ENCODE measurements at places on chromosomes 7 and 10. TPM values are rescaled to one million over a fixed set of nuclear protein-coding genes. Genes with fewer than 3 reads are reported as not detected.

Gene TRPV6
- not detected for total RNA-seq

Gene NEUROG3
- total RNA-seq: not detected

DNA sequence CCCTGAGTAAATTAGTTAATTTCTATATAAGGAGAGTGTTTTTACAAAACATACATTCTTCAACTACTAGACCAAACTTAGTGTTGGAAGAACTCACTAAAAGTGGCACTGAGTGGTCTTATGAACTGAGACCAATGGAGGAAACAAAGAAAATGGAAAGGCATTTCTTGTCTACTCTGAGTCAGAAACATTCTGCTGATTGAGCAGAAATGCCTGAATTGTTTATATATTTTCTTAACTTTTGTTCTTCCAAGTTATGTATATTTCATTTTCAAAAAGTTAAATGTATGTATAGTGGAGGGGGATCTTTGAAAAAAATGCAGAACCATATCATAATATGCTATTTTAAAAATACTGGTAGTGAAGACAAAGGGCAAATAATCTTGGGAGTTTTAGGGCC lies 320.7 kb downstream of the HGF start:
- DNase-seq: no peak

DNA sequence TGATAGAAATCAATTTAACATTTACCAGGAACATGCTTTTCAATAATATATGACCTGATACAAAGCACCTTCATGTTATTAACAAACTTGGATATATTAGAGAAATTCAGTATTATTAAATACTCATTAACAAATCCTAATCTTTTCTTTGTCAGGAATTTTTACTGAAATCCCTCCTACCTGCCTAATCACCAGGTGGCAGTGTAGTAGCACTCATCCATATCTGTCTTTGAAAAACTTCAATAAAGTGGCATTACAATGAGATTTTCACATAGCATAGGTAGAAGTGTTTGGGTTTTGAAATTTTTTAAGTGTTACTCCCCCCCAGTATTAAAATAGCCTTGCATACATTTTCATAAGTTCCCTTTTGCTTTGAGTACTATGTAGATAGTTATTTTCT lies 1246.6 kb upstream of the LRRN3 start:
- DNase-seq: no peak

GRCh38 chr10:72306215-72306760 lies 32.6 kb downstream of the DDIT4 start:
- no peak for DNase-seq

GRCh38 chr7:30923009-30923773 lies 11.5 kb downstream of the AQP1 start:
- no peak for DNase-seq

GRCh38 chr10:33139181-33139646 lies 181.2 kb upstream of the ITGB1 start:
- peak; percentile 8 for DNase-seq

GRCh38 chr7:42978496-42978895 lies 46.3 kb downstream of the MRPL32 start:
- no peak for DNase-seq

DNA sequence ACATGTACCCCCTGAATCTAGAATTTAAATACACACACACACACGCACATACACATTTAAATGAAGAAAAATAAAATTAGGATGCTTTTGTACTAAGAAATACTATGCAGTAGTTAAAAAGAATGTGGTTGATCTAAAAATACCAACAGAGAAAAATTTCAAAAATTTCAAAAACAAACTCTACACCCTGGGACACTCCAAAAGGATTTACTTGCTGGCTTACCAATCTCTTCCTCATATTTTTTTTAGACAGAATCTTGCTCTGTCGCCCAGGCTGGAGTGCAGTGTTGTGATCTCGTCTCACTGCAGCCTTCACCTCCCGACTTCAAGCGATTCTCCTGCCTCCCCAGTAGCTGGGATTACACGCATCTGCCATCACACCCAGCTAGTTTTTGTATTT lies 80.9 kb downstream of the HIP1 start:
- DNase-seq: no peak

GRCh38 chr7:67210567-67210966 lies 213.9 kb downstream of the TYW1 start:
- no peak for DNase-seq

DNA sequence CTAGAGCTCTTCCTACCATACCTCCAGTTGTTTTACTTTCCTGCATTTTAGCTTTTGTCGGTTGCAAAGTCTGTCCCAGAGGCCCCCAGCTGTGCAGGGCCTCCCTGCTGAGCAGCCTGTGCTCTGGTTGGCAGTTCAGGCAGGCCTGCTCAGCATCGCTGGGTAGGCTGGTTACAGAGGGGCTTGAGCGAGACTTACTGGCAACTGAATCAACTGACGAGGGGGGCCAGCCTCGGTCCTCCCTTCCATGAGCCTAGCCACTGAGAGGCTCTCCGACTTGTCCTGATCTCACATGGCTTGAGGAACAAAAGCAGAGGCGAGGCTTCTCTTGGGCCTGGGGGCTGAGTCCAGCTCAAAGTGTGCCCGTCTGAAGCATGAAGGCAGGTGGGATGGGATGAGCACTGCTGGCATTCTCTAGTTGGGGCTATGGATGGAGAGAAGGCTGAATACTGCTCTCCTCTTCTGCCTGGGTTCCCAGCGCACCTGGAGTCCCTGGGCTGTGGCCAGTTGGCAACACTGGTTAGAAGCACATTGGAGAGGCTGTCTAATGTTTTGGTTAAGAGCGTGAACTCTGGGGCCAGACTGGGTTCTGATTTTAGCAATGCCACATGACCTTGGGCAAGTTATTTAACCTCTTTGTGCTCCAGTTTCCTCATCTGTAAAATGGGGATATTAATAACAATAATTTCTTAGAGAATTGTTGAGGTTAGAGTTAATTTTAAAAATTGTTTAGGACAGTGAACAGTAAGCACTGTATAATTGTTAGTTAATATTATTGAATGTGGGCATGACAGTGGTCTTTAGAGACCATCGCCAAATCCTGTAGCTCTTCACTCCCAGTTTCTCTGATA lies 6.9 kb upstream of the SFRP5 start:
- no peak for DNase-seq

DNA sequence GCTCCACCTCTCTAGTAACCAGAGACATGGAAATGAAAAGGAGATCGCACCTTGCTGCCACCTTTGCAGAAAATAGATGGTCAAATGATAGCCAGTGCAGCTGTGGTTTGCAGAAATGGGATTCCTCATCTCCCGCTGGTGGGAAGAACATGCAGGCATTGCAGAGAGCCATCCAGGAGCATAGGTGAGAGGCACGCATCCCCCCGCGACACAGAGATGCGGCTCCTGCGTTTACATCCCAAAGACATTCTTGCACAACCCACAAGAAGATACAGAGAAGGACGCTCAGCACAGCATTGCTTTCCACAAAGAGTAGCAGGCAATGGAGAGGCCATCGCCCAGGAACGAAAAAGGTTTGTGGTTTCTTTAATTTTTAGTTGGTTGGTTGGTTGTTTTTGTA lies 56.2 kb downstream of the OAT start:
- DNase-seq: no peak

DNA sequence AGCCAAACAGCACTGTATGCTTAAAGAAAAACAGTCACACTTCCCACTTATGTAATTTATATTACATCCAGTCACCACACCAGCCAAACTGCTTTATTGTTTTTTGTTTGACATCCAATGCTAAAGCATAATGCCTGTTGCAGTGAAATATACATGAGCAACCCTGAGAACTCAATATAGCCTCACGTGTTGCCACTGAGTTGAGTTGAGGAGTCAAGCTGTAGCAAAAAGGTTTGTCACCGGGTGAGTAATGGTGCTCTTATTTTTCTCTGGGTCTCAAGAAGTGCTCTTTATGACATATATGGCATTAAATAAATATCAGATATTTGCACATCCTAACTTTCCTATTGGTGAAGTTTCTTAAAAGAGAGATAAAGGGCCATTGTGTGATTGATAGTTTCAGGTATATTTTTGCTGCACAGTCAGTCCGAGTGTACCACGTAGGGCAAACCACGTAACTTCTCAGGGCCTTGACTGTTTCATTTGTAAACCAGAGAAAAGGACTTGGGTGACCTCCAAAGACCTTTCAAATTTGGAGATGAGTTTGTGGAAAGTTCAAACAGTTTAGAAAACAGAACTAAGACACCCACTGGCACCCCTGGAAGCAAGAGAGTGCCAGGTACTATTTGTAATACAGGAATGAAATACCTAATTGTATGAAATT lies 168.5 kb downstream of the CFTR start:
- DNase-seq: no peak
